ENCODE measurements at places on chromosomes 16 and 17. TPM values are rescaled to one million over a fixed set of nuclear protein-coding genes. Genes with fewer than 3 reads are reported as not detected.

- no peak for DNase-seq
Observed at GRCh38 chr16:57805176-57805575, 2.9 kb upstream of the KIFC3 start.

- DNase-seq, result no peak
Observed at GRCh38 chr17:48725288-48726064, 2.5 kb downstream of the PRAC2 start.

- no peak for DNase-seq
Observed at GRCh38 chr16:56910654-56911539, 21.0 kb upstream of the HERPUD1 start.

DNA sequence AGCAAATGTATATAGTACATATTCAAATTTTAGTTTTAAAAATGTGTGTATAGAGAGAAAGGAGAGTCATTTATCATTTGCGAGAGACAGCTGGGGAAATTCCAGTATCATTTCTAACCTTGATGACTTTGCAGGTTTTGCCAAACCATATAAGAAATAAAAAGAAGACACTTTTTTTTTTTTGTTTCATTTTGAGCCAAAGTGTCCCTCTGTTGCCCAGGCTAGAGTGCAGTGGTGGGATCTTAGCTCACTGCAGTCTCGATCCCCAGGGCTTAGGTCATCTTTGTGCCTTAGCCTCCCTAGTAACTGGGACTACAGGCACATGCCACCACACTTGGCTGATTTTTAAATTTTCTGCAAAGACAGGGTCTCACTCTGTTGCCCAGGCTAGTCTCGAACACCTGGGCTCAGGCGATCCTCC, 38.4 kb upstream of the VWA3A start:
- DNase-seq, result no peak

DNA sequence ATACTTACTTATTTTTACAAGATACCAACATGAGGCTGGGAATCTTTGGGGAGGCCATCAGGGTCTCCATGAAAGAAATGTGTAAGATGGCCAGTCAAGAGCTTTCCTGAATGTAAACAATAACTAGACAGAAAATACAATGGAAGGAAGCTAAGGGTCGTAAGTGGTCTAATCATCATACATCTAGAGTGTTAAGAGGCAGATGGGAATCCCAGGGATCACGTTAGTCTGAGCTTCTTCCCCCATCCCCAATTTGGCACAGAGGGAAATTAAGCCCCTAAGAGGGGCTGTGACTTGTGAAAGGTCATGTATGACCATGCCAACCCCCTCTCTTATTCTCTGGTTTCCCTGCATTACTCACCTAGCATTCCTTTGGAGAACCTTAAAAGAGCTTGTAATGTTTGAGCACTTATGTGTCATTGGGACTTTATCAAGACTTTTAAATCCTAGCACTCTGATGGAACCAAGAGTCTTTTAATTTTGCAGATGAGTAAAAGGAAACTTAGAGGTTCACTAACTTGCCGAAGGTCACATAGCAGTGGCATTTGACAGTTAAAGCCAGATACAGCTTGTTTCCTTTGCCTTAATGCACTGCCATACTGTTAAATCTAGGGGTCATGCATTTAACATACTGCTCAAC, 46.1 kb downstream of the DCUN1D3 start:
- no peak for DNase-seq

- DNase-seq, result no peak
Observed at GRCh38 chr17:44556166-44556831, 985 bp upstream of the FZD2 start.

FBXO39 gene
- total RNA-seq, result not detected
